Adrenal gland (tissue), 19 donors: ENCODE measurements at places on chromosomes 5 and 9. TPM values are rescaled to one million over a fixed set of nuclear protein-coding genes. Genes with fewer than 3 reads are reported as not detected.

Gene INSL6
- polyA plus RNA-seq = not detected

- DNase-seq = no peak
These were observed 462.7 kb upstream of the CD180 start for GRCh38 chr5:67659288-67659687.

DNA sequence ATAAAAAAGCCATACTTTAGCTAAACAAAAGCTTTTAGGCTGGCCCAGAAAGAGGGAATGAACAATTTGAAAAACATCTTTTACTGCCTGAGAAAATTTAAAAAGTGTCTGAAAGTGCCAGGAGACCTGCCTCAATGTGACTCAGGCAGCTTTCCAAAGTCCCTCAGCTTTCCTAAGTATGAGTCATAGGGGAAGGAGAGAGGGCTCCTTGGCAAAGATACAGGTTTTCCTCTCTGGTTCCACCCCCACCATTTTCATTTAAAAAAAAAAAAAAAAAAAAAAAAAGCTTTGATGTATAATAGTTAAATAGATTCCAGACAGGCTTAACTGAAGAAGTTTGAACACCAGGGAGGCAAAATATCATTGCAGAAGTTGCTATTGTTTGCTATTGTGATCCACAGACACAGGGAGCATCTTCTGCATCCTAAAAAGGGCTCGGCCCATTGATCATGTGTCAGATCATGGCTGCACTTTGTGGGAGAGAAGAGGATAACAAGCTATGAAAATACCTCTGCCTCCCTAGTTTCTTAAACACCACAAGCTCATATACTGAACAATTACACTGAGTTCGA is 71.5 kb downstream of the MRPS27 start:
- DNase-seq = peak; percentile 77

DNA sequence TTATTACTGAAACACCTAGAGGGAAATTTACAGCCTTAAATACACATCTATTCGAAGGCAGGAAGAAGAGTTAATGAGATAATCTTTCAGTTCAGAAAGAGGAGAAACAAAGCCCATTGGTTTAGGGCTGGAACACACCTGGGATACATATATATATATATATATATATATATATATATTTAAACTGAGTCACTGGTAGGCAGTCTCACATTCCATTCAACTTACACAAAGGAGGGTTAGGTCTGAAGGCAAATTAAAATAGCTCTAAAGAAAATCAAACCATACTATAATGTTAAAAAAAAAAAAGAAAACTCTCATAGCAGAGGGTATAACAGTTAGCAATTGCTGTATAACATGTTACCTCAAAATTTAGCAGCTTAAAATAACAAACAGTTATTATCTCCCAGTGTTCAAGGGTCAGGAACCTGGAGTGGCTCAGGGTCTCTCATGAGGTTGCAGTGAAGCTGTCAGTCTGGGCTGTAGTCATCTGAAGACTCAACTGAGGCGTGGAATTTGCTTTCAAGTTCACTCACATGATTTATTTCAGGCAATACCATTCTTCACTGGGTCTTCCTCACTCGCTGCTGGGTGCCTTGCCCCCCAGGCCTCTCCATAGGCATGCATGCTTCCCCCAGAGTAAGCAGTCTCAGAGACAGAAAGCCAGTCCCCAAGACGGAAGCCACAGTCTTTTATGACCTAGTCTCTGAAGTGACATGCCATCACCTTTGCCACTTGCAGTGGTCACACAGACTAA is 332.8 kb downstream of the NSG2 start:
- no peak for DNase-seq

GRCh38 chr5:98308231-98308630 is 465.2 kb upstream of the RGMB start:
- DNase-seq = no peak

Gene EQTN
- polyA plus RNA-seq = 0.24 TPM

DNA sequence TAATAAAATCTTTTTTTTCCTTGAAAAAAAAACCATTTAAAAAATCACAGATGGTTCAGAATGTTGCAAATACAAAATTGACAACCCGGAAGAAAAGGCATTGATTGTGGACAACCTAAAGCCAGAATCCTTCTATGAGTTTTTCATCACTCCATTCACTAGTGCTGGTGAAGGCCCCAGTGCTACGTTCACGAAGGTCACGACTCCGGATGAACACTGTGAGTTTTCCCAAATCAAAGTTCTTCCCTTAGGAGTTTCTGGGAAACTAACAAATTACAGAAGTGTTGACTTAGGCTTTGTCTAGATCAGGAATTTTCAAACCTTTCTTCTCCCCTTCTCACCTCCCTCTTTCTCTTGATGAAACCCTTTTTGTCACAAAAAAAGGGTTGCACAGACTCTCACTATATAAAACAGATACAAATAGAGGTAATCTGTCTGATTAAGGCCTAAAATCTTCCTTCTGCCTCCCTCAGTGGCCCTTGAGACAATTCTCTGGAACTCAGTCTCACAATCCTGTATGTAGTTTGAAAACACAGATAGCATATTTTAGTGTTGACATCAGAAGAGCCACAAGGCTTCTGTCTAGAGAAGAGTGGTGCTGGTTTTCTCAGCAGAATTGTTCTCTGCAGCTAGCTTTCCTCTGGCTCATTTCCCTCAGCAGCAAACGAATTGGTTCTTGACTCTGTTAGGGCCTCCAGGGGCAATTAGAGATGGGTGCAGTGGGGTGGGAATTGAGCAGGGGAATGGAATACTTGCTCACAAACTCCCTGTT is 79.5 kb downstream of the OSMR start:
- no peak for DNase-seq

GRCh38 chr5:77990020-77990419 is 213.9 kb upstream of the TBCA start:
- DNase-seq = no peak

GRCh38 chr5:152676196-152676595 is 271.1 kb upstream of the NMUR2 start:
- no peak for DNase-seq

Gene CYLC2
- polyA plus RNA-seq = not detected

DNA sequence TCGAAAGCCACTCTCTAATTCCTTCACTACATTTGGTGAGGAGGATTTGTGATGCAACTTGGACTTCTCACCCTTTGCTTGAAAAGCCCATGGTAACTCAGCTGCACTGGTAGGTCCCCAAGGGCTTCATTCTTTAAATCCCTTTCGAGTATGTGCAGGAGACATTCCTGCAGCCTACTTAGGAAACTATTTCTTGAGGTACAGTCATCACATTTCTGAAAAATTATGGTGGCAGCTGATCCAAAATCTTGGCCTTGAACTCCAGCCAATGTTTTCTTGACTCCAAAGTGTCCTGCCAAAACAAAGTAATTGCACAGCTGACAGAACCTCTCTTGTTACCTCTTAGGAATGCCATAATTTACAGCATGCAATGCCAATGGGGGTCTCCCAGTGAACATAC is 99.7 kb downstream of the NPR3 start:
- peak; percentile 30 for DNase-seq

Gene MACIR
- 7.2 TPM for polyA plus RNA-seq

Gene DAB2
- 200 TPM for polyA plus RNA-seq

DNA sequence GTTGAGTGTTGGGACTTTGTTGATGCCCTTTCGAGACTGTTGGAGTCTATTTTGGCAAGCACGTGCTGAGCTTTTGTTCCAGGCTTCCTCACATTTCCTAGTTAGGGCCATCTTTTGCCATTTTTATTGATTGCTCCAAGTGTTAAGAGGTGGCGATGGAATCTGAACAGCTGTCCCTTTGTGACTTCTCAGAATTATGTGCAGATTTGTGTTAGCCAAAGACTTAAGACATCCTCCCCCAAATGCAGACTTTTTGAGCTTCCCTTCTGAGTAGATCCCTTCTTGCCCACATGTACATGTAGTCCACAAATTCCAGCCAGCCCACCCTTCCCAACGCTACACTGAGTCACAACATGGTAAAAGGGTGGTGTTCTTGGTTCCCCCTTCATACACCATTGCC is 59.2 kb downstream of the SPIN1 start:
- DNase-seq = no peak

Gene PKD2L2
- 0.66 TPM for polyA plus RNA-seq

DNA sequence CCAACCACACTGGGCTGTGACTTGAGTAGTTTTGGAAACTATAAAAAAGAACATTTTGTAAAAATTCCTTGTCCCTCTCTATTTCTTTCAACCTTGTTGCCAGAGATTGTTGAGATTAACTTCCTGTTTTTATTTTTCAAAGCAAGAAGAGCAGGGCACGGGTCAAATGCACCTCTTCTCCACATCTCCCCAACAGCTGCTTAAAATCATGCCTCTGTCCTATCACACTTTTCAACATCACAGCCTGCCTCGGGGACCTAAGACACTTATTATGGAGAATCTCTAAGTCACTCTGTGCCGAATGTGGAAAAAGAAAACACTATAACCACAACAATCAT is 280.3 kb upstream of the TNC start:
- no peak for DNase-seq

DNA sequence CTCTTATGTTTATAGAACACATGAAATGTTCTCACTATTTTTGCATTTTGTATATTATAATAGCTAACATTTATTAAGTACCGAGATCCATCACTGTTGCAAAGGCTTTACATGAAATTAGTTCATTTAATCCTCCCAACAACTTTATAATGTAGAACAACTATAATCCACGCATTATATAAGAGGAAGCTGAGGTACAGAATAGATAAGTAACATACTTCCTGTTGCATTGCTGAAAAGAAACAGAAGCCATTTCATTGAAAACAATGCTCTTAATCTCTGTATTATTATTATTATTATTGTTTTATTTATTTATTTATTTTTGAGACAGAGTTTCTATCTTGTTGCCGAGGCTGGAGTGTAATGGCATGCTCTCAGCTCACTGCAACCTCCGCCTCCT is 7.9 kb upstream of the INSYN2B start:
- DNase-seq = no peak

- no peak for DNase-seq
These were observed 8.1 kb upstream of the ROR2 start for GRCh38 chr9:91958174-91958573.

Gene GABRA1
- polyA plus RNA-seq = 3.6 TPM

GRCh38 chr9:33393581-33393980 is 8.8 kb downstream of the AQP7 start:
- DNase-seq = peak; percentile 79

Gene TICAM2
- 2.7 TPM for polyA plus RNA-seq

- no peak for DNase-seq
These were observed 401.3 kb downstream of the MTRR start for GRCh38 chr5:8270246-8270645.

DNA sequence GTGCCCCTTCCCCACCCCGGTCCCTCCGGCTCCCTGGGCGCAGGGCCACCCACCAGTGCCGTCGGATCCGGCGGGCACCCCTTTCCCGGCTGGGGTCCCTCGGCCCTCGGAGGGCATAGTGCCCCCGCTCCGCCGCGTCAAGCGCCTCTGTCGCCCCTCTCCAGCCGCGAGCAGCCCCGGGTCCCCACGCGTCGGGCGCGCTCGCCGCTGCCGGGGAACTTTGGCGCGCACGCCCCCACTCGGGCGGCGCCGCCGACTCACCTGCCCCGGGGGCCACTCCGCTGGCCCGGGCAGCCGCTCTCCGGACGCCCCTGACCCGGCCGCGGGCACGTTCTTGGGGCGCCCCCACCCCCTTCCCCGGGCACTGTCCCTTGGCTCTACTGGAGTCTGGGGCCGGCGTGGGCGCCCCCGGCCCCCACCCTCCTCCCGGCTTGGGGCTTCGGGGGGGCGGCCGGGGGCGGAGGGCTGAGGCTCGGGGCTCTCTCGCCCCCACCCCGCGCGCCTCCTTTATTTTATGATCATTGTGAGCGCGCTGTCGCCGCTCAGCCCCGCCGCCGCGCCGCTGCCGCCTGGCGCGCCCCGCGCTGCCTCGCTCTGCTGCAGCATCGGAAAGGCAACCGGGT is 1.1 kb upstream of the FAM78A start:
- DNase-seq = no peak

- DNase-seq = no peak
These were observed 5.6 kb downstream of the CNTLN start for GRCh38 chr9:17140418-17140817.

Gene PTPRD
- polyA plus RNA-seq = 0.61 TPM

- no peak for DNase-seq
These were observed 85.5 kb downstream of the ADGRV1 start for GRCh38 chr5:90644132-90644531.

- DNase-seq = peak; percentile 69
These were observed 20.8 kb upstream of the ACTBL2 start for GRCh38 chr5:57503433-57503832.

Gene GDNF
- 0.35 TPM for polyA plus RNA-seq

Gene TAF11L5
- not detected for polyA plus RNA-seq

- DNase-seq = no peak
These were observed 282.9 kb downstream of the FER start for GRCh38 chr5:109030360-109031143.

DNA sequence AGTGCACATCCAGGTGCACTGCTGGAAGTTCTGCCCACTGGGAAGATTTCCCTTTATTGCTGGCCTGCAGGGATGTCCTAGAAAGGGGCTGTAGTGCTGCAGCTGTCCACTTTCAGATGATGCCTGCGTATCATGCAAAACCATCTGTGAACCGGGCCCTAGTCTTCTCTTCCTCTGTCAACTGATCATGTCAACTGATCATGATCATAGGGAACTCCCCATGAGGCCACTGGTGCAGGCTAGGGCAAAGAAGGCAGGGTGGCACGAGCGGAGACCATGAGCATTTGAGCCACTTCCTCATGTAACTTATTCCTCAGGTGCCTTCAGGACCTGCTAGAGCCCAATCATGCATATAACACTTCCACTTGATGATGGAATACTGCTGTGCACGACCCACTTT is 4.5 kb upstream of the HSDL2 start:
- no peak for DNase-seq

DNA sequence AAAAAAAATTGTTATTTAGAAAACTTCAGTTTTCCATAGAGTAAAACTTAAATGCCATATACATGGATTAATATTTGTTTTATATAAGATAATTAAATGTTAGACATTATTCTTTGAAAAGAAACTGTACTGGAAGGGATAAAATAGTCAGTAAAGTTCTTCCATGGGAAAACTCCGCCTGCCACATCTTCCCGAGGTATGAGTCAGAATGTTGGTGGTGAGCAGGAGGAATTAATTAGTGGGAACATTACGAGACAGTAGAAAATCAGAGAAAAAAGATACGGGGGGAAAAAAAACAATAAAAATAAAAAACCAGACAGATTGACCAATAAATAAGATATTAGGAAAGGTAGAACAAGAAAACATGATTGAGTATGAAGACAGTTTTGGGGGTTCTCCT is 930.3 kb upstream of the C9orf72 start:
- no peak for DNase-seq

Gene PCDHAC2
- polyA plus RNA-seq = 0.07 TPM

Gene PCDHB11
- polyA plus RNA-seq = 0.81 TPM

GRCh38 chr5:88489364-88489763 is 220.7 kb upstream of the TMEM161B start:
- DNase-seq = no peak

GRCh38 chr5:95631255-95631958 is 11.5 kb downstream of the GPR150 start:
- DNase-seq = no peak
